GM12891 (cell line): ENCODE measurements at places on chromosomes 16 and 17.

DNA sequence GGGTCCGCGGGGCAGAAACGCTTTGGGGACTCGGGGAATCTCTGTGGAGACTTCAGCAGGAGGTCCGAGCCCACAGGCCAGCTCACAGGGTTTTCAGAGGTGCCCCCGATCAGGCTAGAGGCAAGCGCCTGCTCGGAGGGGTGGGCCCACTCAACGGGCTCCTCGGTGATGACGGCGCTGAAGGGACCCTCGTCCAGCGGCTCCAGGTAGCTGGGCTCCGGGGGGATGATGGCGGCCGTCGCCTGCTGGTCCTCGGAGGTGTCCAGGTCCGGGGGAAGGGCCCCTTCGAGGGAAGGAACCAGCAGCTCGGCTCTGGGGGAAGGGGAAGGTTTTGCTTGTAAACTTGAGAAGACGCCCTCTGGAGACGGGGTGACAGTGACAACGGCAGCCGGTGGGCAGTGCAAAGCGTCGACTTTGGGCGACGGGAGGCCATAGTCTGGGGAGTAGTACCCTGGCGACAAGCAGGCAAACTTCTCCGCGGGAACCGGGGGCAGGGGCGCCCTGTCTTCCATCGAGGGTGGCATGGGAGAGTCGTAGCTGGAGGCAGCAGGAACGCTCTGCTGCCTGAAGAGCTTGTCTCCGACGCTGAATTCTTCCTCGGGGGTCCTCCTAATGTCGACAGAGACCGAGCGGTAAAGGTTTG is 63.2 kb downstream of the ZNF778 start:
- DNase-seq: no peak

DNA sequence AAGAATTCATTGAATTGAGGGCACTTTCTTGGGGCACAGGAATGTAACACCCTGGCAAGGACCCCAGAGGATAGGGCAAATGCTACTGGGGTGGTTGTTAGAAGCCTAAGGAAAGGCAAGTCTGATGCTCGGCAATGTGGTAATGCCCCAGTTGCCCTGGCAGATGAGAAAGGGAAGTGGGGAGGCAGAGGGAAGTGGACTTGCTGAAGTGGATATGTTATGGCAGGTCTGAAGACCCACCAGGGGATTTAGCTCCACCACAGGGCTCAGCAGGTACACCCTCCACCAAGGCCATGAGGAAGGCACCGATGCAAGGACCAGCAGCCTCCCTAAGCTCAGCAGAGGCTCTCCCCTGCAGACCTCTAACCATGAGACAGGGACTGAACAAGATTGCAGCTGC is 184.8 kb downstream of the IRX5 start:
- no peak for DNase-seq

- no peak for DNase-seq
Observed at GRCh38 chr17:59848778-59849177, 44.0 kb downstream of the TUBD1 start.

GRCh38 chr17:27494192-27495091 is 38.2 kb downstream of the KSR1 start:
- DNase-seq: no peak

GRCh38 chr17:14303343-14304221 is 2.7 kb downstream of the HS3ST3B1 start:
- no peak for DNase-seq

GRCh38 chr16:3580251-3580651 is 3.0 kb upstream of the NLRC3 start:
- no peak for DNase-seq

DNA sequence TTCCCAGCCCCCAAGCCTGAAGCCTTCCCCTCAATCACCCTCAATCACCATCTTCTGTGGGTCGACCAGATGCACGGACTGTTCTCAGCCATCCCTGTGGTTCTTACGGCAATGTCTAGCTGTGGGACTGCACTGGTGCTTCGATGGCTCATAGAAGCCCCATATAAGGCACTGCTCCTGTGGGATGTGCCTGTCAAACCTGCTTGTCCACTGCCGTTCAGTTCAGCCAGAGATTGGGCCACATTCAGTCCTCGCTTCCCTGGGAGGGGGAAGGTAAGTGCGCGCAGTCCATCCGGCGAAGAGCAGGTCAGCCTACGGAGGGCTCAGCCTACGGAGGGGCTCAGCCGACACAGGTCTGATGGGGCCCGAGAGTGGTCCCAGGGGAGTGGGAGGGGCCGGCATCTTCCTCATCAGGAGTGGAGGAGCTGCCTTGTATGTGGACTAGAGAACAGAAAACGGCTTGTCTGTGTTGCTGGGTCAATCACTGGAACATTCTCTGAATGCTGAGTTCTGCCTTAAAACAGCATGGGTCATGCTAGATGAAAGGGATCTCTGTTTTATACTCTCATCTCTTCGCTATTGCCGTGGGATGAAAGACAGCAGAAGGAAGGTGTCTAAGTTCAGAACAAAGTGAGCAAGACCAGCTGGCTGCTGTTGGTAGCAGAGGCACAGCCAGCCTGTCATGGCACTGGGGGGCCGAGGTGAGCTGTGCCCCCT is at the start of gene CARD14:
Gene CARD14 (plus strand): TSS at position 247 of the 717 bp plus-strand sequence. CDS start 11,409 bp downstream, outside the sequence.
- no peak for DNase-seq

- no peak for DNase-seq
Observed at GRCh38 chr17:39193346-39193745, 4.1 kb downstream of the CACNB1 start.

- no peak for DNase-seq
Observed at GRCh38 chr16:11679250-11679649, 11.0 kb downstream of the SNN start.

GRCh38 chr17:36197387-36197703 is 787 bp upstream of the CCL3L1 start:
- no peak for DNase-seq

GRCh38 chr16:21075252-21075651 is 75.4 kb downstream of the DNAH3 start:
- no peak for DNase-seq

DNA sequence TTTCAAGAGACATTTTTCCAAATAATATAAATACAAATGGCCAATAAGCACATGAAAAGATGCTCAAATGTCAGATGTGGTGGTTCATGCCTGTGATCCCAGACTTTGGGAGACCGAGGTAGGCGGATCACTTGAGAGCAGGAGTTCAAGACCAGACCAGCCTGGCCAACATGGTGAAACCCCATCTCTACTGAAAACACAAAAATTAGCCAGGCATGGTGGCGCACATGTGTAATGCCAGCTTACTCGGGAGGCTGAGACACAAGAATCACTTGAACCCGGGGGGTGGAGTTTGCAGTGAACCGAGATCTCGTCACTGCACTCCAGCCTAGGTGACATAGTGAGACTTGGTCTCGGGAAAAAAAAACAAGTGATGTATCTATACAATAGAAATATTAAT is 2.9 kb upstream of the GALK1 start:
- DNase-seq: no peak

DNA sequence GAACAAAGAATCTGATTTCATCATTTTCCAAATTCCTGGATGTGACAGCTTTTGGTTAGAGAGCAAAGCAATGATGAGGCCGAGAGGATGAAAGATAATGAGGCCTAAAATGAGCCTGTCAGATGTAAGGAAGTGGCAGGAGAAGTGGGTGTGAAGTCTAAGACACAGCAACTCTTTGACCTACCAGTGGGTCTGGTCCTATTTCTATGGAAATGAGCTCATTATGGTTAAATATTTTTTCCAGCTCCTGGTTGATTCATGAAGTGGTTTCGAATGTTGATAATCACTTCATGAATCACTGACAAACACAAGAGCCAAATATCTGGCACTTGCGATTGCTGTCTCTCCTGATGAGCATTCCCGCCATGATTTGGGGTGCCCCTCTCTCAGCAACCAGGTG is 273.3 kb upstream of the CDH5 start:
- DNase-seq: no peak

DNA sequence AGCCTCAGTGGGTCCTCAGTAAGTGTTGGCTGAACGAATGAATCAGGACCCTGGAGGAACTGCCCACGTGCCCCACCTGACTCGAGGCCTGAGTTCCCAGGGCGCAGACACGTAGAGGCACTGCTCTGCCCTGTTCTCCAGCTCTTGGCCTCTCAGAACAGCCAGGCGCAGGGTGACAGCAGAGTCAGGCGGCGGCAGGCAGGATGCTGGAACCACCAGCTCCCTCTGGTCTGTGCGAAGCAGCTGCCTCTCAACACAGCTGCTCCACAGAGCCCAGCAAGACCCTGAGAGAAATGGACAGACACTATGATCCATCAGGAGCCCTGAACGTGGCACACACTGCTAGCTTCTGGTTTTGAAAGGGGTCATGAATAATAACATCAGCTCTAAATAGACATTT is 53.1 kb upstream of the BCO1 start:
- DNase-seq: no peak

- no peak for DNase-seq
Observed at GRCh38 chr17:17021194-17021863, 20.9 kb upstream of the MPRIP start.

- no peak for DNase-seq
Observed at GRCh38 chr16:73199214-73199613, 151.3 kb upstream of the ZFHX3 start.

DNA sequence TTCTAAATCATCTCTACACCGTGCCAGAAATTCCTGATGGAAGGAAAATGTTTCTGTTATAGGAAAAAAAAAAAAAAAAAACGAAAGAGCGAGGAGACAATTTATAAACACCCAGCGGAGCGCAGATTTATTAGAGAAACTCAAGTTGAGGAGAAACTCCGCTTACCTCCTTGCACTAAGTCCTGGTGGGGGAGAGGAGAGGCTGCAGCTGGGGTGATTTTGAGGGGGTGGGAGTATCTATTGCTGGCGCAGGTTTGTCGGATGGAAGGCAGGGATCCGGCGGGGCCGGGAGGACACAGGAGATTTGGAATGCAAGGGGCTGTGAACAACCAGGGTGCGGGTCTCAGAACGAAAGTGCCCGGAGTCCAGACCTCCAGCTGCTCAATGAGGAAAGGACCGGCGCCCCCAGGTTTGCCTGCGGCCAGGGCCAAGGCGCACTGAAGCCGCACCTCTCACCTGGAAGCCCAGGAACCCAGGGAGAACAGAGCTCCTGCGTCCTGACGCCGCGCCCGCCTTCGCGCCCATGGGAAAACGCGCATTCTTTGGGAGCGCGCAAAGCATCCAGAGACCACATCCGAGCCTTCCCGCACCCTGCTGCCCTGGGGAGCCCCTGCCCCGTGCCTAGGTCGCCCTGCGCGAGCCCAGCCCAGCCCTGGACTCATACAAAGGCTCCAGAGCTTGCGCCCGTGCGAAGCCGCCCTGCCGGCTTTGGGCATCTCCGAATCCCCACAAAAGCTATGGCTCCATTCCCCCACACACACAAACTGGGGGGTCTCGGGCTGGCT is 2.6 kb upstream of the HOXB8 start:
- no peak for DNase-seq

DNA sequence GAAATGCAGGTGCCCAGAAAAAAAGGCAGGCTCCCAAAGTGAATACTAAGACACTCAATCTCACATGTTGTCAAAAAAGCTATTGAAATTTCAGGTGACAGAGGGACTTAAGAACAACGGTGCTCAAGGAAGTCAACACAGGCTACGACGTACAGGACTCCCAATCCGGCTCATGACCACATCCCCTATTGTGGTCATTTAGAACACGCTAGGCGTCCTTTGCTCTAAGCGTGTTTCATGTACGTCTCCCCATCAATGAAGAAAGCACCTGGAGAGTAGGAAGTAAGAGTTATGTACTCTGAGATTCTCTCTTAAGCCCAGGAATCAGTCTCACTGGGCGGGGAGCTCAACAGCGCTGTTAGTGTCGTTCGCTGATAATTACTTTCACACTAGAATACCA is 94.1 kb downstream of the MRM3 start:
- DNase-seq: no peak

DNA sequence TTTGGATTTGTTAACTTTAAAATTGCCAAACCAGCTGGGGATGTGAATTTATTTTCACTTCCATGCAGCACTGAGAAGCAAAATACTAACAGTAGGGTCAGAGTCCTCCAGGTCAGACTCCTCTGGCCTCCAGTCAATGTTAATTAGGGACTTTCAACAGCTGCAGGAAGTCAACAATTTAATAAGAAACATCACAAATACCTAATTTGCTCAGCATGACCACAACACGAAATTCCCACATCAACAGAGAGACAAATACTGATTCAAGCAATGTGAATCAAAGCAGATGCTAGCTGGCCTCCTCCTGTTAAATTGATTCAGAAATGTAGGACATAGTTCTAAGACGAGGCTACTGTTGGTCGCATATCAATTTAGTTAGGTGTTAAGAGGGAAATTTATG is 111.7 kb downstream of the ABCA8 start:
- no peak for DNase-seq

- DNase-seq: no peak
Observed at GRCh38 chr16:19130852-19131824, 17.4 kb downstream of the ITPRIPL2 start.

GRCh38 chr17:28792877-28793661 is 49.3 kb downstream of the TRAF4 start:
- no peak for DNase-seq

- DNase-seq: no peak
Observed at GRCh38 chr16:84449156-84450140, 55.0 kb downstream of the MEAK7 start.

DNA sequence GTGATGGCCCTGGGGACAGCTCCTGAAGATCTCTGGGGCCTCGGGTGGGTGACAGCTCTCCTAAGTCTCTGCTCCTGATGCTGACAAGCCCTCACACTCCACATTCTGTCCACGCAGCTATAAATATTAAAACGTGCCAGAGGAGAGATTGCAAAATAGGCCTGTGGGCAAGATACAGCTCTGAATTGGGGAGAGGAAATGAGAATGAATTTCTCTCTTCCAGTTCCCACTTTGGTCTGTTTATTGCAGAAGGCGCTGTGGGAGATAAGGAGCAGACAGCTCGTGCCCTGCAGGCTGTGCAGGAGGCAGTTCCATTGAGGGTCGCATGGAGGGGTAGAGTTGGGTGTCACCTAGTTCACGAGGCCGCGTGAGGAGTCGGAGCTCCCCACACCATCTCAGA is 87.5 kb upstream of the SDK2 start:
- no peak for DNase-seq

GRCh38 chr16:83517398-83517797 is 290.4 kb upstream of the HSBP1 start:
- DNase-seq: no peak
